Activated T-cell treated with anti-CD3 and anti-CD28 coated beads, Interleukin-2, amount 50 U/mL, for 24 hours (primary cell): ENCODE measurements at places on chromosomes 7 and 10.

DNA sequence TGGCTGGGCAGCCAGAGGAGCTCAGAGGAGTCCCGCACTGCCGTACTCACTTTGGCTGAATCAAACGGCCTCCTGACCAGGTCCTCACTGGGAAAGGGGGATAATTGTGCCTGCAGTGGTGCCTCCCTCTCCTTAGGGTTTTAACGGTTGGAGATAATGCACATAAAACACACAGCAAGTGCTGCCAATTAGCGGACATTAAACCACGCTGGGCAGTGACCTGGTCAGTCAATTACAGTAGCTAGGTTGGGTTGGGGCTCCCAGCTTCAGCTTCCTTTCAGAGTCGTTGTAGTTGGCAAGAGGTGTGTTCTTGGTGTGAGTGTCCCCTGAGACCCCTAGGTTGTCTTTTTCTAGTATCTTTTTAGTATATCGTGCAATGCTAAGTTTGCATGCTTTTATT lies 146.6 kb downstream of the C10orf105 start:
- DNase-seq: no peak

GRCh38 chr10:17533731-17534130 lies 79.3 kb upstream of the ST8SIA6 start:
- no peak for DNase-seq

DNA sequence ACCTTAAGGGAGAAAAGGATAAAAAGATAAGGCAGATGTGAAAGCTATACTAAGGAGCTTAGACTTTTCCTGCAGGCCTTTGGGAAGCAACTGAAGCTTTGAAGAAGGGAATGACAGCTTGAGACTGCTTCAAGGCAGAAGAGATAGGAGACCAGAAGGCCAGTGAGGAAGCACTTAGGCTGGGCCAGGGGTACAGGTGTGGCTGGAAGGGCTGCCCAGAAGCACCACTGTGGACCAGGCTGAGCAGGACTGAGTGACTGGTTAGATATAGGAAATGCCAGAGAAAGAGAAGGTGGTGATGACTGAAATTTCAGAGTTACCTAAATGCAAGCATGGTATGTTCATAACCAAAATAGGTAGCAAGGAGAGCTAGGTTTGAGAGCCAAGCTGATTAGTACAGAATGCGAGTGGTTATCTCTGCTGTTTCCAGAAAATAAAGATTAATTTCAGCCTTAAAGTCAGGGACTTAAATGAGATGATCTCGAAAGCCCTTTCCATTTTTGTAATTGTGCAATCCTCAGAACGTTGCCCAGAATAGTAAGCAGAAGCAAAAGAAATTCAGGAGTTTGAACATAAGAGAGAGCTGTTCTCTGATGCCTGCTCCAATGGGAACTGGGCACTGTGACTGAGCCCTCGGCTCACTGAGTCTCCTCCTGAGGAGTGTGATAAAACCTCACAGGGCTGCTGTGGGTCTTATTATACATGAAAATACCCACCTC lies 54.9 kb downstream of the MET start:
- no peak for DNase-seq

DNA sequence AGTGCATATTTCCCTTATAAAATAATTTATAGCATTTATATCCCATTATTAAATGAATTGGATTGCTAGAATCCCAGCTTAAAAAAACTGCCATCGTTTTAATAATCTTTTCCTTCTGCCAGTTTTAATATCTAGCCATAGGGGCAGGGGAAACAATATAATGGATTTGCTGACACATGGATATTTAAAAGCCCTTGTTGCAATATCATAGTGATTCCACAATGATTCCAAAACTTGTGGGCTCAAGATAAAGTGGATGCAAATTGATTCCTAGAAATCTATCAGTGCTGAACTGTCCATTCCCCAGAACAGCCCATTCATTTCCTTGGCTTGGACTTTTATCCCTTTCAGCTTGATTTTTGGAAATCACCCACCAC lies 2.6 kb downstream of the CPA2 start:
- DNase-seq: no peak

GRCh38 chr10:62045765-62046521 lies 144.4 kb downstream of the ARID5B start:
- no peak for DNase-seq

DNA sequence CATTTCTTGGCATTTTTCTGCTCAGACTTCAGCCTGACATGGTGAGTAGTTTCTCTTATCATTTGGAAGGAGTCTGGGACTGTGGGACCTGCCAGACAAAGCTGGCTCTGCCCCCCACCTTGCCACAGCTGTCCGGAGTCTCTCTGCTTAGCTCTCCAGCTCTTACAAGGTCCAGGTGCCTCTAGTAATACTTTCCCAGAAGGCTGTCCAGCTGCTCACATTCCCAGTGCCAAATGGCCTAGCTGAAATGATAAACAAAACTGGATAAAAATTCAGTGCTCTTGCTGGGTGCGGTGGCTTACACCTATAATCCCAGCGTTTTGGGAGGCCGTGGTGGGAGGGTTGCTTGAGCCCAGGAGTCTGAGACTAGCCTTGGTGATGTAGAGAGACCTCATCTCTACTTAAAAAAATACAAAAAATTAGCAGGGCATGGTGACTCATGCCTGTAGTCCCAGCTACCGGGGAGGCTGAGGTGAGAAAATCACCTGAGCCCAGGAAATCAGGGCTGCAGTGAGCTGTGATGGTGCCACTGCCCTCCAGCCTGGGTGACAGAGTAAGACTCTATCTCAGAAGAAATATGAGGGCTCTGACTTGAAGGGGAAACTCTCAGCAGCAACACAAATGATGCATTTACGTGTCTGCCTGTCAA lies 86.8 kb downstream of the C10orf90 start:
- no peak for DNase-seq

GRCh38 chr10:74310652-74311257 lies 159.7 kb downstream of the ADK start:
- no peak for DNase-seq
